CD4-positive, CD25-positive, alpha-beta regulatory T cell (primary cell): ENCODE measurements at places on chromosomes 6 and 20. TPM values are rescaled to one million over a fixed set of nuclear protein-coding genes. Genes with fewer than 3 reads are reported as not detected.

- H3K27ac ChIP-seq = no peak overlapping the region
- no peaks in the 10 kb centered on the region for H3K36me3 ChIP-seq
- H3K27me3 ChIP-seq = no peaks in the 10 kb centered on the region
- no peak overlapping the region for H3K4me3 ChIP-seq
- DNase-seq = no peak
These were observed 819.3 kb downstream of the FRK start for GRCh38 chr6:115241373-115241772.

GRCh38 chr6:2244261-2245102 lies 923 bp downstream of the GMDS start:
- DNase-seq = no peak
- H3K4me3 ChIP-seq = peak overlapping the region; percentile 83
- peaks cover 4% of the 10 kb centered on the region for H3K36me3 ChIP-seq
- peaks cover 24% of the 10 kb centered on the region for H3K4me1 ChIP-seq
- peak overlapping the region; percentile 83 for H3K27ac ChIP-seq
- H3K27me3 ChIP-seq = no peaks in the 10 kb centered on the region

Gene ROMO1
- polyA plus RNA-seq = 375 TPM

GRCh38 chr6:1858196-1858595 lies 248.5 kb downstream of the FOXC1 start:
- no peaks in the 10 kb centered on the region for H3K36me3 ChIP-seq
- H3K4me1 ChIP-seq = no peaks in the 10 kb centered on the region
- H3K27me3 ChIP-seq = no peaks in the 10 kb centered on the region
- H3K4me3 ChIP-seq = no peak overlapping the region
- no peak overlapping the region for H3K27ac ChIP-seq
- no peak for DNase-seq

GRCh38 chr6:71262914-71263313 lies 25.7 kb upstream of the OGFRL1 start:
- H3K36me3 ChIP-seq = no peaks in the 10 kb centered on the region
- no peaks in the 10 kb centered on the region for H3K27me3 ChIP-seq
- no peak overlapping the region for H3K27ac ChIP-seq

- no peaks in the 10 kb centered on the region for H3K36me3 ChIP-seq
- DNase-seq = no peak
- peaks cover 2% of the 10 kb centered on the region for H3K27me3 ChIP-seq
- peaks cover 8% of the 10 kb centered on the region for H3K4me1 ChIP-seq
- no peak overlapping the region for H3K27ac ChIP-seq
These were observed 6.4 kb upstream of the PSMG4 start for GRCh38 chr6:3252369-3252768.

DNA sequence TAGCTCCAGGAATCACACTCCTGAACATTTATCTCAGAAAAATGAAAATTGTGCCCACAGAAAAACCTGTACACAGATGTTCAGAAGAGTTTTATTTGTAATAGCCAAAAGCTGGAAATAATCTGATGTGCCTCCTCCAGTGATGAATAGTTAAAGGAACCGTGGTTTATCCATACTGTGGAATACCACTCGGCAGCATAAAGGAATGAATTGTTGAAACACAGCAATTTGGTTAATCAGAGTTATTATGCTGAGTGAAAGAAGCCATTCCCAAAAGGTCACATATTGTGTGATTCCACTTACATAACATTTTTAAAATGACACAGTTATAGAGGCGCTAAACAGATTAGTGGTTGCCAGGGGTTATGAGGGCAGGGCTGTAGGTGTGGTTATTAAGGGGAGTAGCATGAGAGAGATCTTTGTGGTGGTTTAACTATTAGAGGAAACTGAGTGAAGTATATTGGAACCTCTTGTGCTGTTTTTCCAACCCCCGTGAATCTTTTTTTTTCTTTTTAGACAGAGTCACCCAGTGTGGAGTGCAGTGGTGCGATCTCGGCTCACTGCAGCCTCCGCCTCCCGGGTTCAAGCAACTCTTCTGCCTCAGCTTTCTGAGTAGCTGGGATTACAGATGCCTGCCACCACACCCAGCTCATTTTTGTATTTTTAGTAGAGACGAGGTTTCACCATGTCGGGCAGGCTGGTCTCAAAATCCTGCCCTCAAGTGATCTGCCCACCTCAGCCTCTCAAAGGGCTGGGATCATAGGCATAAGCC lies 26.2 kb downstream of the PSMF1 start:
- no peak for DNase-seq
- no peaks in the 10 kb centered on the region for H3K27me3 ChIP-seq
- H3K27ac ChIP-seq = no peak overlapping the region
- H3K36me3 ChIP-seq = peaks cover 70% of the 10 kb centered on the region
- H3K4me1 ChIP-seq = no peaks in the 10 kb centered on the region

DNA sequence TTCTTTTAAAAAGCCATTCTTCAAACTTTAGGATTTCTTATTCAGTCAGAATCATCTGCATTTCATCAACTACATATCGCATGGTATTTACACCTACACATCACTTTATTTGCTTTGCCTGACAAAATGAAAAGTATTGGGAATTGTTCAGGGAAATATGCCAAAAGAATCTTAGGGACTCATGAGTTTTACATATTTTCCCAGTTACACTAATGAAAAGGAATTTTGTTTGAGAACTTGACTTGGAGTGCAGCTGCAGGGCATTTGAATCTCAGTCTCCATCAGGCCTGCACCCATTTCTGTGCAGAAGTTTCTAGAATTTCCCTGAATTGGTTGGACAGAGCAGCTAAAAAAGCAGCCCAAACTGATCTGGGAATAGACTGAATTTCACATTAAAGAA lies 65.3 kb downstream of the MTHFD1L start:
- no peak for DNase-seq
- no peaks in the 10 kb centered on the region for H3K36me3 ChIP-seq
- H3K27me3 ChIP-seq = no peaks in the 10 kb centered on the region
- H3K27ac ChIP-seq = no peak overlapping the region
- H3K4me1 ChIP-seq = no peaks in the 10 kb centered on the region
- no peak overlapping the region for H3K4me3 ChIP-seq

- H3K4me3 ChIP-seq = peak within 1 kb of the TSS; percentile 94
- H3K27me3 ChIP-seq = no peaks in the 10 kb centered on the region
- H3K36me3 ChIP-seq = peaks cover 17% of the 10 kb centered on the region
- DNase-seq = peak; percentile 100
- H3K4me1 ChIP-seq = peaks cover 48% of the 10 kb centered on the region
- H3K27ac ChIP-seq = peak within 1 kb of the TSS; percentile 97
These were observed at the start of gene RNF5 for GRCh38 chr6:32177788-32178546. Gene RNF5 (plus strand): TSS chr6:32178405. CDS start chr6:32178512, 107 bp downstream.

Gene PBOV1
- not detected for polyA plus RNA-seq

Gene ASIP
- not detected for polyA plus RNA-seq

- H3K4me3 ChIP-seq = no peak overlapping the region
- no peak overlapping the region for H3K27ac ChIP-seq
- no peaks in the 10 kb centered on the region for H3K4me1 ChIP-seq
- no peak for DNase-seq
- H3K27me3 ChIP-seq = no peaks in the 10 kb centered on the region
These were observed 559.6 kb downstream of the CD83 start for GRCh38 chr6:14676977-14677781.

GRCh38 chr6:16450821-16451220 lies 212.4 kb downstream of the GMPR start:
- H3K36me3 ChIP-seq = peaks cover under 1% of the 10 kb centered on the region
- H3K4me1 ChIP-seq = no peaks in the 10 kb centered on the region
- no peak overlapping the region for H3K27ac ChIP-seq
- DNase-seq = no peak

Gene ARMH2
- polyA plus RNA-seq = 0.29 TPM

Gene L3MBTL3
- polyA plus RNA-seq = 5.2 TPM

Gene LY6G6F
- not detected for polyA plus RNA-seq

Gene DCDC2
- polyA plus RNA-seq = not detected

GRCh38 chr20:52748990-52749389 lies 223.2 kb upstream of the TSHZ2 start:
- H3K4me3 ChIP-seq = no peak overlapping the region
- no peaks in the 10 kb centered on the region for H3K4me1 ChIP-seq
- no peak overlapping the region for H3K27ac ChIP-seq
